Ascending aorta (tissue), 2 donors: ENCODE measurements at places on chromosomes 6 and 20. TPM values are rescaled to one million over a fixed set of nuclear protein-coding genes. Genes with fewer than 3 reads are reported as not detected.

GRCh38 chr20:36572701-36573102 is 695 bp upstream of the TGIF2 start:
- DNase-seq, result peak; percentile 64

GRCh38 chr6:145534989-145535388 is 200.3 kb downstream of the EPM2A start:
- DNase-seq, result no peak

The CD164 gene
- total RNA-seq, result 101 TPM

- no peak for DNase-seq
These were observed 2.2 kb upstream of the RRBP1 start for GRCh38 chr20:17684077-17684888.

DNA sequence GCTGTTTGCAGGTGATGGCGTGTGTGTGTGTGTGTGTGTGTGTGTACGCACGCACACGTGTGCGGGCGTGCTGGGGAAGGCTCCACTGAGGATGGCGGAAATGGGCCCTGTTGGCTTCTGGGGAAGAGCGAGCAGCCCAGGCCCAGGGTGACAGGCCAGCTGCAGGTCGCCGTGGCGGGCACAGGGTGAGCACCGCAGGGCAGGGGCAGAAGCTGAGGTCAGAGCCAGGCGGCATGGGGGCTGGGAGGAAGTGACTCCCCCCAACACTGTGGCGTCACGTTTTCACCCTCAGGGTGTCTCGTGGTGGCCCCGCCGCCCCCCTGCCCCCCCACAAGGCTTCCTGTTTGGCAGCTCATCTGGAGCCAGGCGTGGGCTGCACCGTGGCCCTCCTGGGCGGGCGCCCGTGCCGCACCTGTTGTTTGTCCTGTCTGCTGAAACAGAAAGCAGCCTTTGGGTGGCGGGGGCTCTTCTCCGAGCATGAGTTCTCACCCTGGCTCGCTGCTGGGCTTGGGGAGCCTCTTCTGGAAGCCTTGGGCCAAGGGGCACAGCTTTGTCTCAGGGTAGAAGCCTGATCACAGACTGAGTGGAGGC is 7.1 kb downstream of the RBM38 start:
- no peak for DNase-seq

DNA sequence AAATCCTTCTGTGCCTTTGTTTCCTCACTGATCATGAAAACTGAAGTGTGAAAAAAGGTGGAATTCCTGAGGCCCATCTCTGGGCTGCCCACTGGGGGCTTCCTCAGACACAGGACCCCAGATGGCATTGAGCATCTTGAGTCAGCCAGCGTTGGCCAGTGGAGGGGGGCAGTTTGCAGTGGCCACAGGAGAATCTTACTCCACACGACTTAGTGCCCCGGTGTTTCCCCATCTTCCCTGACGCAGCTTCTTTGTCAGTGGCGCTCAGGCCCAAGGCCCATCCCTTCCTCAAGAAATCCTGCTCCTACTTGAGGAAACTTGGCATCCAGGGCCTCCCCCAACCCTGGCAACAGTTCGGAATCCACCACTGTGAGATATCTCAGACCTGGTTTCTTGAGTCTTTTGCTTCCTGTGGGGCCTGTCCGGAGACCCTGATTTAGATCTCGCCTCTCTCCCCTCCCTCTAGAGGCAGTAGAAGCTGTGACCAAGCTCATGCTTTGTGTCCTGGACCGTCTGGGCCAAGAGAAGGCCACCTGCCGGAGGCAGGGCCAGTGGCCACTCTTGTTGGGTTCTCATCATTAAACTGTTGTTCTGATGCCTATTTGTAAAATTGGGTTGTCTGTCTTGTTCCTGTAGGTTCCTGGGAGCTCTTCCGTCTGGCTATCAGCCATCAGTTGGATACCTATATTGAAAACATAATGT is 20.2 kb upstream of the DLGAP4 start:
- no peak for DNase-seq

DNA sequence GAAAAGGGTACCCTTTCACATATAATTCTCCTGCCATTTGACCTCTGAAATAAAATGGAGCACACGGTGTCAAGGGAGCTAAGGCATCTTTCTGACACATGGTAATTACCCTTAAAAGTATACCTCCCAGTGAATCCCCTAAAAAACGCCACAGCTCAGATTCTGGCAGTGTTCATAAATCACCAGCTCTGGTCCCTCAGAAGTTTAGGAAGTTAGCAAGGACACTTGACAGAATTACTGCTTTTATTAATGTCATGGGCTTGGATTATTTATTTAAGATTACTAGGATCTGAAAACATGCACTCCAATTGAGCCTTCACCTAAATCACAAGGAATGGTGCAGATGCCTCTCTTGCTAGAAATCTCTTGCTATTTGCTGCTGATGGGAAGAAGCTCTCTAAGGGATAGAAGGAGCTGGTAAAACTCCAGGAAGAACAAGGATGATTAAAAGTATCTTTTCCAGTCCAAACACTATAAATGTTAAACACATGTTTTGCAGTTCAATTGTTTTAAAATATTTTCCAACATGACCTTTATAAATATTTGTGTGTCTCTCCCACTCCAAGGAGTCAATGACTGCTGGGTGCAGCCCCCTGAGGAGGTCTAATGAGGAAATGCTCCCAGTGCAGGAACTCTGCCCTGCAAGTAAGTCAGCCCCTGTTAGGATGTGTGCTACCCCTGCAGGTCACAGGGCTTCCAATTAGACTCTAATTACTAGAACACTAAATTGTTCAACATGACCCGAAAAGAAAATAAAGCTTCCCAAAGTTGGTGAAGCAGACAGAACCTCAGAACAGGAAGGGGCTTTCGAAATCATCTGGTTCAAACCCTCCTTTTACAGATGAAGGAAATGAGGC is 230.3 kb downstream of the TFAP2A start:
- no peak for DNase-seq

The BFSP1 gene
- total RNA-seq, result not detected

DNA sequence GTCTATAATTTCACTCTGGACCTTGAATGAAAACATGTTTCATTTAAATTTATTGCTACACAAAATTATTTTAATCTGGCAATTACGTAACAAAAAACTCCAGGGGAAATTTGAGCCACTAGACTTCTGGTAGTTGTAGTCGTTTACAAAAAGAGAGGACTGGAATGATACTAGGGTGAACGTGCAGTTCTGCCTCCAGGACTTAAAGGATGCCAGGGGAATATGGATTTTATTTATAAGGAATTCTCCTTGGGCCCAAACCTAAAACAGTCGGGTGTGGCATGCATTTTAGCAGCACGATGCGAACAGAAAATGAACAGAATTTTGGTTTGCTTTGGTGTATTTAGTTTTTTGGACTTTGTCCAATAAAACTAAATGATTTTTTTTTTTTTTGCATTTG is 76.9 kb downstream of the PRL start:
- DNase-seq, result no peak

The CST8 gene
- total RNA-seq, result not detected

DNA sequence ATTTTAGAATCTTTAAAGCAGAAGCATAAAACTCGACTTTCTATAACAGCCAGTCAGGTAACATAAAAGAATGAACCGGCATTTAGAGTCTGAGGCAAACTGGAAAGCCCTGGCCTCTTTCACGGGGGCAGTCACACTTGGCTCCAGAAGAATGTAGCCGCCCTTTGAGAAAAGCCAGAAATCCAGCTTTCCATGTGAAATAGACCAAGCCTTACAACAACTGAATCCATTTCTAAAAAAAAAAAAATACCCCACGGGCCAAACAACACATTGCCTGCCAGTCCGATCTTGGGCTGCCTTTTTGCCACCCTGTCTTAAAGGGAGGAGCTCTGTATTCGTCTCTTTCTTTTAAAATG is 252.9 kb upstream of the TAB2 start:
- no peak for DNase-seq

GRCh38 chr20:62485062-62485700 is 9.4 kb upstream of the GATA5 start:
- DNase-seq, result no peak

DNA sequence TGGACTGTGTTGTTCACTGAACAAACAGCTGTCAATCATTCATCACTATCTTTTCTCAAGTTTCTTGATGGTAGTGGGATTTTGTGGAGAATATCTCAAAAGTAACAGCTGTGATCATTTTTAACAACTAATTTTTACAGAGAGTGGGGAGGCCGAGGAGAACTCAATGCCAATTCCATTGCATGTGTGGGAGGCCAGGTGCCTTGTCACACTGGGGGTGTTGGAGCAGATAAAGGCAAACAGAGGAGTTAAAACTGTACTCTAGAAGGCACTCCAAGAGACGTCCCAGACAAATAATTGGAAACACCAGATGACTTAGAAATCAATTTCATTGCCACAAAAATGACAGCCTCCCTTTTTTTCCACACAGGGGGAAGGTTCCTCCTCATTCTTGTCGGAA is 267.2 kb upstream of the PLCB4 start:
- DNase-seq, result no peak

The SLC32A1 gene
- total RNA-seq, result not detected

DNA sequence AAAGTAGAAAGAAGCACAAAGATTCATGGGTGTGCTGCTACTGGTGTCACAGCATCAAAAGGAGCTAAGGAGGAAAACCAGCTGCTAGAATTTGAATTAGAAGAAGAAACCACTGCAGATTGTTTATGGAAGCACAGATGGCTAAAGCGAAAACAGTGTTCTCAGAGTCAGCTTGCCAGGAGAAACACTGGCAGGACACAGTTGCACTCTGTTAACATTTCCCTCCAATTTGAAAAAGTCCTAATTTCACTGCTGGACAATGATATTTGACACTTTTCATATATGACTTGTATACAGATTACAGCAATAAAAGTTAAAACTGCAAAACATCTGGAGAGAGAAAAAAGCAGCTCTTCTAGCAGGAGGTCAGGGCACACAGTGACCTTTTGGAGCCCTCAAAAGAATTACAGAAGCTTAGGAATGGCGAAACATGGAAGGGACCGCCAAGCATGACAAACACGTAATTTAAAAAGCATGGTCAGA is 314.5 kb downstream of the COL12A1 start:
- DNase-seq, result no peak

GRCh38 chr6:136774228-136775041 is 17.8 kb downstream of the MAP3K5 start:
- DNase-seq, result no peak

DNA sequence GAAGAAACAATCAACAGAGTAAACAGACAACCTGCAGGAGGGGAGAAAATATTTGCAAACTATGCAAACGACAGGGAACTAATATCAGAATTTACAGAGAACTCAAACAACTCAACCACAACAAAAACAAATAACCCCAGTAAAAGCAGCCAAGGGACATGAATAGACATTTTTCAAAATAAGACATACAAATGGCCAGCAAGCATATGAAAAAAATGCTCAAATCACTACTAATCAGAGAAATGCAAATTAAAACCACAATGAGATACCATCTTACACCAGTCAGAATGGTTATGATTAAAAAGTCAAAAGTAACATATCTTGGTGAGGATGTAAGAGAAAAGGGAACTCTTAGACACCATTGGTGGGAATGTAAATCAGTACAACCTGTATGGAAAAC is 215.0 kb downstream of the THBS2 start:
- no peak for DNase-seq

GRCh38 chr6:168096271-168096764 is 17.3 kb upstream of the FRMD1 start:
- no peak for DNase-seq

The MYH7B gene
- 4.7 TPM for total RNA-seq

- no peak for DNase-seq
These were observed 43.2 kb upstream of the TBC1D7 start for GRCh38 chr6:13371421-13372072.

DNA sequence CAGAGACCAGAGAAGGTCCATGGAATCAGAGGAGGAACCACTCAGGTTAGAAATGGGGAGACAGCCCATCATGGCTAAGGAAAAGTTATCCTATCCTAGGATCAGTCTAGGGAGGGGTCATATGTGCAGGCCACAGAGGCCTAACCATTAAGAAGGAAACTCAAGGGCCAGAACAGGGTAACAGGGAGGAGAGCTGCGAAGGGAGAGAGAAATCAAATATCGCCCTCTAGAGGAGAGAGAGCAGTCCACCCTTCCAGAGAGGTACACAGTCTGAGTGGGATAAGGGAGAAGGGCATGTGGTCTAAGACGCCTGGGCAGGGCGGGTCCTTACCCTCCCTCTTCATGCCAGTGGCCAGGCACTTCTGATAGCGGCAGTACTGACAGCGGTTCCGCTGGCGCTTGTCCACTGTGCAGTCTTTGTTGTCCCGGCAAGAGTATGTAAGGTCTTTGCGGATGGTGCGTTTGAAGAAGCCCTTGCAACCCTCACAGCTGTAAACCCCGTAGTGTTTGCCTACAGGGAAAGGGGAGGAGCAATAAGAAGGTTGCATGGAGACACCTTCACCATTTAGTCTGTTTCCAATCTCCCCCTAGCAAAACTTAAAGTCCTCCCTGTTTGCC is 2.9 kb downstream of the RXRB start:
- no peak for DNase-seq

- no peak for DNase-seq
These were observed 93.4 kb downstream of the UST start for GRCh38 chr6:148840256-148840655.

- DNase-seq, result peak; percentile 56
These were observed 38.1 kb upstream of the NOX3 start for GRCh38 chr6:155493694-155494143.

GRCh38 chr20:59662856-59663512 is 58.6 kb downstream of the PHACTR3 start:
- no peak for DNase-seq

GRCh38 chr6:4903751-4904370 is 100.0 kb downstream of the RPP40 start:
- DNase-seq, result no peak

- DNase-seq, result no peak
These were observed 24.1 kb downstream of the FASTKD5 start for GRCh38 chr20:3135507-3136070.

The VIP gene
- not detected for total RNA-seq

The HAO1 gene
- not detected for total RNA-seq

The MAFB gene
- 84.6 TPM for total RNA-seq

The RAMACL gene
- not detected for total RNA-seq

DNA sequence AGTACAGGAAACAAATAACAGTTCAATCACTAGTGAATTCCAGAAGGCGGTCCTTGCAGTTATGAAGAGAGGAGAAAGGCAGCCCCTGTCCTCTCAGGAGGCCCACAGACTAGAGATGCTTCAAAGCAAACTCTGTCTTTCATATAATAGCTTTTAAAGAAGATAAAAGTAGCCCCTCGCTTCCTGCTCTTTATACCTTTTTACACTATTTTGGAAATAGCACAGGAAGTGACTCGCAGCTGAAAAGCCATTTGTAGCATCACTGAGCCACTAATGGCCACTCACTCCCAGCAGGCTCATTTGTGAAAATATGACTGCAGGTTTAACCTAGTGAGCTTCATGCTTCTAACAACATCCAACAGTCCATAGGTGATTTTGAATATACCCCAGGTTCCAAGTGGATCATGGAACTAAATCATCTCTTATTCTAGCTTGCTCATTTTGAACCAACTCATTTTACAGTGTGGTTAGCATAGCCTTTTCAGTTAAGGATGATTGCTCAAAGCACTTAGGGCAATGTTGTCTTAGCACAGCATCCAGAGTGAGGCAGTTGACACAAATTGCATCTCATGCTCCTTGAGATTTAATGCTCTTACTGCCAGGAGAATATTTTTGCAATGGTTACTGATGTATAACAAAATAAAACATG is 136.0 kb upstream of the NRSN1 start:
- DNase-seq, result no peak
